Midbrain (tissue), 1 donor: ENCODE measurements at places on chromosomes 1 and 21.

- DNase-seq: no peak
Measured at GRCh38 chr1:30337324-30337620, 386.1 kb downstream of the MATN1 start.

GRCh38 chr1:204479387-204480136, 15.0 kb downstream of the PIK3C2B start:
- DNase-seq: no peak

DNA sequence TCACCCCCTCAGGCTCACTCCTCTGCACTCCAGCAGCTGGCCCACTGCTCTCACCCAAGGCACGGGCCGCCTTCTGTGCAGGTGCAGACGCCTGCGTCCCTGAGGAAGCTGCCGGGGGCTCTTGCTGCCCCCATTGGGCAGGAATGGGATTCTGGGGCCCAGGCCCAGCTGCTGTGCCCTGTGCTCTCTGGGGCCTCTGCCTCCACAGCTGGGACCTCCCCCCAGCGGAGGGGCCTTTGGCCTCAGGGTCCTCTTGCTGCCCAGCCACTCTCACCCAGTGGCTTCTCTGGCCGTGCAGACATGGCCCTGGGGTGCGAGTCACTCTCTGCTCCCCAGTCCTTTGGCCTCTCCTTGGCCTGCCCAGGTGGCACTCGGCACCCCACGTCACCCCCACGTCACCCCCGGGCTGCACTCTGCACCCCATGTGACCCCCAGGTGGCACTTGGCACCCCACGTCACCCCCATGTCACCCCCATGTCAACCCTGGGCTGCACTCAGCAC, 19.1 kb upstream of the LRRC3 start:
- DNase-seq: no peak

GRCh38 chr1:33653226-33653625, 180.8 kb downstream of the ZSCAN20 start:
- peak; percentile 18 for DNase-seq

DNA sequence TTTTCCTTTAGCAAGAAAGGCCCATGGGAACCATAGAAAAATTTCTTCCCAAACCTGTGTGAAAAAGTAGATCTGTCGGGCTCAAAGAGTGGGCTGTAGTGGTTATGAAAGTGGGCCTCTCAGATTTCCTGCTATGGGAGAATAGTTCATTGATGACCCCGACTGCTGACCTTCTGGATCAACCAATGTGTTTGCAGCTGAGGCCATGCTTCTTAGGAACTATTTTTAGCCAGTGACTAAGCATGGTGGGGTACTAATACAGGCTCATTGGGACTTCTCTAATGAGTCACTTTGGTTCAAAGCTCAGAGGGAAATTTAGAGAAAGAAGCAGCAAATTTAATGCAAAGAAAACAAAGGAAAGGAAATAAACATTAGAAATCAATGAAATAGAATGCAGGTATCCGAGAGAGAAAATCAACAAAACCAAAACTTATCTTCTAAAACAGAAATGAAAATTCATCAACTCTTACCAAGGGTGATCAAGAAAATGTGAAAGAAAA, 12.6 kb upstream of the PSMA5 start:
- DNase-seq: no peak

- DNase-seq: no peak
Measured at GRCh38 chr1:26772687-26773086, 15.1 kb upstream of the PIGV start.

GRCh38 chr1:159715855-159716254, 1.5 kb upstream of the CRP start:
- no peak for DNase-seq

DNA sequence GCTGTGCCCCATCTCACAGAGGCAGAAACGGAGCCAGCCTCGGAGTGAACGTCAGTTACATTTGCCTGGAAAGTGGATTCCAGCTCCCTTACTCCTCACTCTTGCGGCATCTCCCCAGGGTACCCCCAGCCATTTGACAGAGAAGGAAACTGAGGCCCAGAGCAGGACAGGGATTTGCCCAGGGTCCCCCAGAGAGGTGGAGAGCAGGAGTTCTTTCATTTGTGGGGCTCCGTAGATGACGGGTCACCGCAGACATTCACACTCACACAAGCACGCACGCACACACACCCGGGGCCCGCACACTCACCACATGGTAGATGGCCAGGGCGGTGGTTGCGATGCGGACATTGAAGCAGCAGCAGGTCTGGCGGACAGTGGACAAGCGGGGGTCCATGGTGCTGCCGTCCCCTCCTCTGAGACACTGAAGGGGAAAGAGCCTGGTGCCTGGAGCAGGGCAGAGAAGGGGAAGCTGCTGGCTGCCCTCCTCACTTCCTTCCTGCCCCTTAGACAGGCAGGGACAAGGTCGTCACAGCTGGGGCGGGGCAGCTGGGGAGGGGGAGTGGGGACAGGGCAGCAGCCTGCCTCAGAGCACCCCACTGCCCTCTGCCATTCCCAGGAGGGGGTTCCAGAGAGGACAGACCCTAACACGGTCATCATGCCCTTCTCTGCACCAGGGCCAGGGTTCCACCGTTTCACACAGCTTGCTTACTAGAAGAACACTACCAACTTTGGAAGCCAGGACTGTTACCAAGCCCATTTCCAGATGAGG, at the start of gene LAPTM5:
TSS of gene LAPTM5 (minus strand) at position 423 of the 769 bp plus-strand sequence. CDS start at position 394, 29 bp downstream.
- no peak for DNase-seq

- DNase-seq: no peak
Measured at GRCh38 chr1:227632325-227632724, 69.0 kb downstream of the ZNF678 start.

DNA sequence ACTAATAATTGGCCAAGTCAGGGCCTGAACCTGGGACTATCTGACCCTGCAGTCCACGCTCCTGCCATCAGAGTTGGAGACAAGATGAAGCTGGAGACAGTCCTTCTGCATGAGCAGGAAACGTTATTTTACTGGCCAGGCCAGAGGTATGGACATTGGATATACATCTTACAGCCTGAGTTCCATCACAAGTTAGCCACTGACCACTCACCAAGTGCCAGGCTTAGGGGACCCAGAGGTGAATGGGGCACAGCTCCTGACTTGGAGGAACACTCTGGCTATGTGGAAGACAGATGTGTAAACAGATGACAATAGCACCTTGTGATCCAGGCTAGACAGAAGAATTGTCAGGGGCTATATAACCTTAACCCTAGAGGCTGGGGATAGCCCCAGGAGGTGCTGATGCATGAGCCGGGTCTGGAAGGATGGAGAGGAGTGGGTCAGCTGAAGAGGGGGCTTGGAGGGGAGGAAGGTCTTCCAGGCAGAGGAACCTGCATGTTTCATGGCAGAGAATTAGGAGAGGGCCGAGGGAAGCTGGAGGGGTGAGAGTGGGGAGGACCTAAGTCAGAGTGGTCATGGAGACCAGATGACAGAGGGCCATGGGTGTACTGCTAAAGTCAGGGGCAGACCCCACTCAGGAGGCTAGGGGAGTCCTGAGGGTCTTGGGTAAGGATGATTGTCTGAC, 52.5 kb upstream of the DMRTB1 start:
- DNase-seq: no peak

DNA sequence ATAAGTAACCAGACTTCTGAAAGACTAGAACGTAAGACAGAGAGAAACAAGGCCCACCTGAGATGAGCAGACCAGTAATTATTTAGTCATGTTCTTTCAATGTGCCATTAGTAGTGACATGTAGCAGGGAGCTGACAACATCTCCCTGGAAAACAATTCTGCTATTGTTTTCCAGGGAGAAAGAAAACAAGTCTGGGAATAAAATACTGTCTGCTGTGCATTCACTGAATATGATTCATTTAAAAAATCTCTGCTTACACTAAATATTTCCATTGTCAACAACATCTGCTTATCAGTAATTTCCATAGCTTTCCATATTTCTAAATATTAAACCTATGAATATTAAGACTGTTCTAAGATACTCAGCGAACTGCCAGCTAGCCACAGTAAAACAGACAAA, 80.0 kb downstream of the VCAM1 start:
- DNase-seq: peak; percentile 22

- no peak for DNase-seq
Measured at GRCh38 chr1:152018537-152018936, 18.3 kb downstream of the S100A11 start.

DNA sequence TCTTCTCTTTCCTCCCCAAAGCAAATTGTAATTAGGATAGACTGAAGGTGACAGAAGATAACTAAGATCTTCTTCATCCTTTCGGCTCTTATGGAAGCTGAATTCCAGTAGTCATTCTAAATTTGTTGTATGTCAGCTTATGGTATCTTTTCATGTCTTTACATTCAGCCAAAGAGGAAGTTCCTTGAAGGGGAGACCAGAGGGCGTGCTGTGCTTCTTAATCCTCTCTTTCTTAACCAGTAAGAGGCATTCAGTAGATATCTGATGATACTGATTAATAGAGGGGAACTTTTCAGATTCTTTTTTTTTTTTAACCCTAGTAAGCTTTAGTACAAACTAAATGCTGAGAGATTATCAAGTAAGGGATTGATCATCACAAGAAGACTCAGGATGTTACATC, 102.3 kb downstream of the OSBPL9 start:
- DNase-seq: no peak

DNA sequence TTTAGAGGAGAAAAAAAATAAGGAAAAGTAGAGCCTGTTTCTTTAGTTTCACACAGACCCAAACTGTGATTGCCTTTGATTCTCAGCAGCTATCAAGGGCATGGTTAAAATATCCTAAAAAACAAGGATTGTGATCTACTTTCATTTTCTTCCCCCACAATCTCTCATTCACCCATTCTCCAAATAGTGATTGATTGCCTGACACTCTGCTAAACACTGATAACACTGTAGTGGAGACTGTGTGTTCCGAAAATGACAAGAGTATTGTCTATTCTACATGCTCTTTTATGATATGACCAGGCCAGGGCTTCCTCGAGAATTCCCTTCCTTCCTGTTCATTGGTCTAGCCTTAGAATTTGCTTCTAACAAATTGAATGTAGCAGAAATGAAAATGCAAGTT, 40.2 kb downstream of the PRMT6 start:
- no peak for DNase-seq

- no peak for DNase-seq
Measured at GRCh38 chr1:154951901-154952657, 3.8 kb downstream of the PBXIP1 start.

DNA sequence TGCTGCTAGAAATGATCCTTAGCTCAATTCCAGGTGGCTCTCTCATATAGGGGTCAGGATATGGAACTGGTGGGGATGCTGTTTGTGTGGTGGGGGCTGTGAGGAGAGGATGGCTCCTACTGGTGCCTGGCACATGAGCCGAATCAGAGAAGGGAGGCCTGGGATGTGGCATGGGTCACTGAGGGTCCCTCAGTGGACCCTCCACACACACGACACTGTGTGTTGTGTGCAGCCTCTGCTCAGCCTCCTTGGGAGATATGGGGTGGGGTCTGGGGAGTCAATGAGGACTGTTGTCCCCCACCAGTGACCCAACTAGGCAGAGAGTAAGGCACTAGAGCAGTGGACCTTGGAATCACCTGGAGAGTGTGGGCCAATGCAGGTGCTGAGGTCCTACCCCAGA, 3.2 kb upstream of the LRRN2 start:
- no peak for DNase-seq

GRCh38 chr1:51463561-51463960, 55.5 kb downstream of the EPS15 start:
- no peak for DNase-seq

- DNase-seq: no peak
Measured at GRCh38 chr1:214550013-214550856, 1.2 kb downstream of the PTPN14 start.

- DNase-seq: no peak
Measured at GRCh38 chr21:38788275-38788905, 17.3 kb upstream of the ETS2 start.

DNA sequence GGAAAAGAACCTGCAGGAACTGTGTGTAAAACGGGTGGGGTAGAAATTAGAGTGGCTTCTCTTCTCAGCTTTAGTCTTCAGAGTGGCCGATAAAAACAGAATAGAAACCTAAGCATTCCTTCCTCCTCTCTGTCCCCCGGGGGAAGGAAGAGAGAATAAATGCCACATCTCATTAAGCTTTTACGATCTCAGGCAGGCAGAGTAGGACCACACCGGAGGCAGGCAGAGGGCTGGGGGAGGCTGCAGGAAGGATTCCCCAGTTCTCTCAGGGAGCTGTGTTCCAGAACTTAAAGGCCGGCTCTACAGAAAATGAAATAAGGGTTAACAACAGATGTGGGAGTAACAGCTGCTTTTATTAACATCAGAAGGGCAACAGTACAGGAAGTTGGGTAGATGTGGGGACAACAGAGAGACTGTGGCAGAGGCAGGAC, 24.5 kb upstream of the MEF2D start:
- no peak for DNase-seq

DNA sequence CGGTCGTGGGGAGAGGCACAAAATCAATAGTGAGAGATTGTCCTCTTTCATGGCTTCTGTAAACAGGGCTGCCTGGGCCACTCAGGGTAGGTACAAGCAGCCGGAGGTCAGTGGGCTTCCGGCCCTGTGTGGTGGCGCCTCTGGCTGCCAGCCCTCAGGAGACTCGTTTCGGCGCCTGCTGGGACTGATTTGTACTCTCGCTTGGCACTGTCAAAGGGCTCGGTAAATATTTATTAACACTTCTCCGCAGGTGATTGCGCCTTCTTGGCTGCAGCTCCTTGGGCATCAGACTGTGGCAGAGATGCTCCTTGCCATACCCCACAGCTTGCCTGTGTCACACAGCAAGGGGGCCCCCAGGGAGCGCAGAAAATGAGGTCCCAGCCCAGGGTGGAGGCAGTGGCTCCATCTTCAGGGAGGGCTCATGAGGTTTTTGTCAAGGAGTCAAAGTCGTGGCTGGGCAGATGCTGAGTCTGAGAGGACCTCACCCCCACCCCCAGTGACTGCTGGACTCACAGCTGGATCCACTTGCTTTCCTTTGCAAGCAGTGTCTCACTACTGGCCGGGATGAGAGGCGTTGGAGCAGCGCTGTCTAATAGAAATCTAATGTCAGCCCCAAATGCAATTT, 262.5 kb downstream of the GRIK3 start:
- DNase-seq: no peak

DNA sequence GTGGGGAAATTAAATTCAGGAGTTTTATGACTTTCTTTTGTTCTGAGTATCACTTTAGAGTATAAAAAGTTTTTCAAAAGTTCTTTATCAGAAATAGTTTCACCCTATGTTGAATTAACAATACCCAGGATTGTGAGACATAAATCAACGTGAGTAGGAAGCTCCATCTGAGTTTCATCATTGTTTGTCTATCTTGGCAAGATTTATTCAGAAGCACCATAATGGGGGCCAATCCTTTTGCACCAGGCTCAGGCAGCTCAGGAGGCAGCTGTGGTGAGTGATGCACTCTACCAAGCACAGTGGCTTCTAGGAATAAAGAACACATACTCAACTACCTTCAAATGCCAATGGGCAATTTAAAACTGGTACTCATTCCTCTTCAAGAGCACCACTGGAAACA, 12.0 kb downstream of the CREG1 start:
- no peak for DNase-seq

DNA sequence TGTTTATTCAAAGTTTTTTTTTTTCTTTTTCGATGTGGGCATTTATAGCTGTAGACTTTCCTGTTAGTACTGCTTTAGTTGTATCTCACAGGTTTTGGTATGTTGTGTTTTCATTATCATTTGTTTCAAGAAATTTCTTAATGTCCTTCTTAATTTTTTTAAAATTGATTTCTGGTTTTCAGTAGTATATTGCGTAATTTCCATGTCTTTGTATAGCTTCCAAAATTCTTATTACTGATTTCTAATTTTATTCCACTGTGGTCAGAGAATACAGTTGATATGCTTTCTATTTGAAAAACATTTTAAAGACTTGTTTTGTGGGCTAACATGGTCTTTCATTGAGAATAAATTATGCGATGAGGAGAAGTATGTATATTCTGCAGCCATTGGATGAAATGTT, 463.2 kb upstream of the B3GALT2 start:
- DNase-seq: no peak
